ENCODE measurements at places on chromosomes 4 and X.

- DNase-seq = no peak
These were observed 33.8 kb downstream of the THOC2 start for GRCh38 chrX:123698979-123699520.

DNA sequence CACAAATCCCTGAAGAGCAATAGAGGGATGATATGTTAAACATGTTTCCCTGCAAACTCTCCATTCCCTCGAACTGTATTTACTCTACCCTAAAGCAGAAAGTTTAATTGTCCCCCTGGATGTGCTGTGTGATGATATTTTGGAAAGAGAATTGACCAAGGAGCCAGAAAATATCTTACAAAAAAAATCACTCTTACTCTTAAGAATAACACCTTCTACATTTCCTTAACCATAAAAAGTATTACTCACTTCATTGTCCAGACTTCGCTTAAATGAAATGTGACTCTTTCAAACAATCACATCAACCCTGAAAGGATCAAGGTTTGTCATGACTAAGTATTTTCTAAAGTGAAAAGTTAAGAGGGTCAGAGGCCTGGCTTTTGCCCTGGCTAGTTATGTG lies 49.0 kb upstream of the EGFL6 start:
- no peak for DNase-seq

DNA sequence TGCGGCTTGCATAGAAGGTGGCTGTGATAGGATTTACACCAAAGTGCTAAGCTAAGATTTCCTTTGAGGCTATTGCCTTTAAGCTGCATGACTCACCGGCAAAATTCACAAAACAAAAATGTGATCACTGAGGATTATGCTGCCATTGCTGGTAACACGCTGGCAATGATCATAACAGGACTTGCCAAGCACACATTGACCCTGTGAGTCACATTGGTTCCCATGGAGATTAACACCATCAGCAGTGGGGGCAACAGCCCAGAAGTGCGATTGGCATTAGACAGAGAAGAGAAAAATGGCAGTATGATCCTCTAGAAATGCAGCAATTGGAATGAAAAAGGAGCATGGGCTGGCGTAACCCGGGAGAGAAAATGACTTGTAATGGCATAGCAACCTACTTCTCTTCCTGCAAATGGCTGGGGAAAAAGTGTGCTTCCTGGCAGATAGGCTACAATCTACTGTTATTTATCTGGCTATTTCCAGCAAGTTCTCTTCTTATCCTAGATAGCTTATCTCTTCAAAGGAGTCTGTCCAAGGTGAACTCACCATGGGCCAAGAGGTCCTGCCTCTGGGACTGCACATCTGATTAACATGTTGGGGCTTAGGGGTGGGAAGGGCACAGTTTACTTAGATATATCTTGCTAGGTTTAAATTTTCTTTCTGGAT lies 314.2 kb upstream of the IGFBP7 start:
- no peak for DNase-seq

DNA sequence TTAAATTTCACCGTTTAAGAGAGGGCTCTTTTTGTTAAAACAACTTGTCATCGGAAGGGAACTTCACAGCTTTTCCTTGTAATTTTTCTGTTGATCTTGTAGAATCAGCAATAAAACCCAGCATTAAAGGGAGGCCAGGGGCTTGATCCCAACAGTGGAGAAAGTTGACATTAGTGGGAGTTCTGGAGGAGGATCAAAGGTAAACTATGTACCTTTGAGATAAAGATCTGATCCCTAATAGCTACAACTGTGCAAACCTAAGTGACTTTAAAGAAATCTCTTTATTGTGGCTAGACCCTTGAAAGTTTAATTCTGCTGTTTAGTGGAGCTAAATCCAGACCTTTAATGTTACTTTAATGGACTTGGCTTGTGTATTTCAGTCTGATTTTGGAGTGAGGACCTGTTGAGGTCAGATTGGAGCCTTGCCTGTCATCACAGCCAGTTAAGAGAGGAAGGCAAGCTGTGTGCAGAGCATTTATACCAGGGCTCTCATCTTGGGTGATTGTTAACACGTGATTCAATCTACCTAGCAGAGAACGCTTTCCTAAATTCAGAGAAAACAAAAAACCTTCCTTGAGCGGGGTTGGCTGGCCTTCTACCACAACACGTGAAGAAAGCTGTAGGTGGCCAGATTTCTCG lies 1.7 kb downstream of the DOCK11 start:
- DNase-seq = no peak

DNA sequence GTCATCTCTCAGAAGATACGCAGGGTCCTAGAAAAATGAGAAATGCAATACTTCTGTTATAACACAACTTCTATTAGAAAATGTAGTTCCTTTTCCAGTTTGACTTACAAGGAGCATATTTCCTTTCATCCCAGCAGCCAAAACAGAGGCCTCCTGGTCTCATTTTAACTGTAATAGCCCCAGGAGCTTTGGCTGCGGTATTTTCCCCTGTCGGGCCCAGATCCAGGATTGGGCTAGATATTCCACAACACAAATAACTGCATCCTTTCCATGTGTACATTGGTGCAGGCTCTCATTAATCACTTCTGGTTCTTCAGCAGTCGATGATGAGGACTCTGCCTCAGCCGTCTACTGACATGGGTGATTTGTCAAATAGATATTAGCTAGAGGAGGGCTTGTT lies 166.1 kb downstream of the TENM3 start:
- DNase-seq = no peak

DNA sequence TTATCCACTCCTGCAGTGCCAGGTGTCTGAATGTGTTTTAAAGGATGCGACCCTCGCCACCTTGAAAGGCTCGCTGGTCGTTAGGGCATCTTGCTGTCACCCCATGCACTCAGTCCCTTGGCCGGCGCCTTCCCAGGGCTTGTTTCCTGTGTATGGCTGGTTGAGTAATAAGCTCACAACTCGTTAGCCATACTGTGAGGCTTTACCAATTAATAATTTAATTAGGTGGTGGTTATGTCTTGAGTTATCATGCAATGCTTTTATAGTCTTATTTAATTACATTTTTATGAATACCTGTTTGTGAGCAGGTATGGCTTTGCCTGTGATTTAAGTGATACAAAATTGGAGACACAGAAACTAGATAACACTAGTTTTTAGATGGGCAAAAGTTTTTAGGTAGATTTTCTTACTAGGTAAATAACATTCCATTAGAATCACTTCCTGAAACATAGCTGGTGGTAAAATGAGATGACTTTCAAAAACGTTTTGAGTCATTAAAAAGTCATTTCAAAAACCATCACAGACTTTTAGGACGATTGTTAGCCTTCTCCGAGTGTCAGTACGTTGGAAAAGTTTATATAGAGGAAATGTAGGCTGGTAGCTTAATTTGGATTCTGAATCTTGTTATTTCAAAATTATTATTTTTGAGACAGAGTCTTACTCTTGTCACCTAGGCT lies 18.2 kb downstream of the PTTG2 start:
- peak; percentile 28 for DNase-seq

DNA sequence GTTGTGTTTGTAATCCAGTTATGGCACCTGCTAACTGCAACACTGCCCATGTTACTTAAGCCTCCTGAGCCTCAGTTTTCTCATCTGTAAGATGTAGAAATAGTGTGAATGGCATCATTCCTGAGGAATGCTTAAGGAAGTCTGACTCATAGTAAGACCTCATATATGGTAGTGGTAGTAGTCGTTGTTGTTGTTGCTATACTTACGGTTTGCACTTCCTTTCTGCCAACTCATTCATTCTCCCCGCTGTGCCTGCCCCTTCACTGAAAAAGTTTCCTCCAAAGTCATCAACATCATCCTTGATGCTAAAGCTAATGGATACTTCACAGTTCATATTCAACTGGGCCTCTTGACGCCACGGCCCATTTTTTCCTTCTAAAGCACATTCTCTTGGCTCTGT lies 54.2 kb upstream of the SPANXN3 start:
- no peak for DNase-seq

GRCh38 chrX:19912-20571 lies 261.1 kb upstream of the PLCXD1 start:
- DNase-seq = no peak

DNA sequence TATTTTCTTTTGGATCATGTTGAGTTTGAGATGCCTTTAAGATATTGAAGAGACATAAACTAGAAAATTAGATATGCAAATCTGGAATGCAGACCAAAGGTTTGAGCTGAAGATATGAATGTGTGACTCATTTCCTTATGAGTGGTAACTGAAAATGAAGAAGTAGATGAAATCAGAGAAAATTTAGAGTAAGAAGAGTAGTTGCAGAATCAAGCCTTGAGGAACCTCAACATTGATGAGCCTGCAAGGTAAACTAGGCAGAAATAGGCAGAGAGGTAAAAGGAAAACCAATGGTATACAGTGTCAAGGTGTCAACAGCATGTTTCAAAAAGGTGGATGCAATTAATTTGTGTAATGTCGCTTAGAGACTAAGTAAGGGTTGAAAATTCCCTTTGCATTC lies 142.8 kb downstream of the MOSPD2 start:
- no peak for DNase-seq

DNA sequence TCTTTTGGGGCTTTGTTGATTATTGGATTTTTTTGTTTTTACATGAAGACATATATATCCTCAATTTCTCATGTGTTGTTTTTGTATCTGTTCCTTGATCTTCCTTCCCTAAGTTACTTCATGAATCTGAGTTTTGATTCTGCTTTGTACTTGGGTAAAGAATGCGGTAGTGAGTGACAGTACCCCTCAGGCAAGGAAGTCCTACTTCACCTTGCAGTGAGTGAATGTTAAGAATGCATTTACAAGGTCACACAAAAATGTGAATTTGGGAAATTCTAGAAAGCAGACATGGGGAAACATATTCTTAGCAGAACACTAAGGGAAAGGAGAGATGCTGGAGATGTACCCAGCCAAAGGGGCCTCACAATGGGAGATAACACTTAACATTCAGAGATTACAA lies 373.1 kb upstream of the LCORL start:
- no peak for DNase-seq

DNA sequence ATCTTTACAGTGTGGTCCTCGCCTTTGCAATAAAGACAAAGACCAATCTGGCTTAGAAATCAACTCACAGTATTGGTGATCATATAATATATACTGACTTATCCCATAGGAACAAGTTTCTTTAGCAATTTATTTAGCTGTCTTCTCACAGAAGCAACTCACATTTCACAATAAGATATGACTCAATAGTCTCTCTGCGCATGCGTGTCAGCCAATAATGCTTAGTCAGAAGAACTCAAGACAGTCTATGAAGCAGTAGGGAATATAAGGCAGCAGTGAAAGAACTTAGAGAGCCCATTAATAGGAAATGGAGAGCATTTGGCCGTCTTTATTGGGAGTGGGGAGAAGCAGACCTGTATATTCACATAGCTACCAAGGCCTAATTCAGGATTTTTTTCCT lies 216.7 kb downstream of the IL13RA2 start:
- no peak for DNase-seq

- DNase-seq = peak; percentile 76
These were observed 24.8 kb upstream of the TMSB4X start for GRCh38 chrX:12949927-12950656.

GRCh38 chrX:43940816-43941474 lies 32.2 kb downstream of the NDP start:
- no peak for DNase-seq

DNA sequence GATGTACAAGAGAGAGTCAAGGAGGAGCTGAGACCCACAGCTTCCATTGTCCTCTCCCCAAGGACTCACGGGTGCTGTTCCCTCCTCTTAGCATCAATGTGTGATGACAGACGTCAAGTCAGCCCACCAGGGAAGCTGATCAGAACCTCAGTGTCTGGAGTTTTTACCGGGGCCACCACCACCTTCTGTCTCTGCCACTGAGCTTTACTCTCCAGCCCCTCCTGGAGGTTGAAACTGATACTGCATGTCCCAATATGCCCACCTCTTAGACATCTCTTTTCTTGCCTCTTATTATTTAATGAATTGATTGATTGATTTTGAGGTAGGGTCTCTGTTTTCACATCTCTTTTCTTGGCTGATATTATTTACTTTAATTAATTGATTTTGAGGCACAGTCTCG lies 10.3 kb upstream of the AKAP17A start:
- peak; percentile 74 for DNase-seq

- no peak for DNase-seq
These were observed 10.0 kb downstream of the SULT1E1 start for GRCh38 chr4:69849969-69850368.

GRCh38 chrX:23525531-23525930 lies 141.8 kb upstream of the PRDX4 start:
- DNase-seq = no peak

GRCh38 chr4:174192943-174193342 lies 90.5 kb downstream of the FBXO8 start:
- DNase-seq = no peak

DNA sequence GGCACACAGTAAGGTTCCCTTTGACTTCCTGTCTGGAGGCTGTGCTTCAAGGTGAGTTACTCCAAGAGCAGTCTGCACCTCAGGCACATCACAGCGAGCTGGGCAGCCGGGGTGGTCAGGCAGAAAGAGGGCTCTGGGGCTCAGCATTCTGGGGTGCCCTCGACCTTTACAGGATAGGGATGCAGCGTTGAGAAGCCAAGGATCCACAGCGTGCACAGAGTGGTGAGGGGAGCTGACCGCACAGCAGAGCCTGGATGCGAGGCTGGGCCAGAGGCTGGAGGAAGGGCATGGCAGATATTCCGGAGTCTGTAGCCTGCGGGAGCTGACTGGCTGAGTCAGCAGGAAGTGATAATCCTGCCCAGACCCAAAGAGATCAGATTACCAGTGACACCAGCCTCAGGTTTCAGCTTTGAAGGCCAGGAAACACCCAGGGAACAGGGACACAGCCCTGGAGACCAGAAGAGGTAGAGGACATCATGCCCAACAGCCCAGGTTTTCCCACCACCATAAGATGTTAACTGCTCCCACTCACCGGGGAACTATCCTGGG lies 38.4 kb upstream of the PDLIM3 start:
- no peak for DNase-seq

- DNase-seq = no peak
These were observed 44.4 kb downstream of the KIAA0232 start for GRCh38 chr4:6826781-6827508.

- no peak for DNase-seq
These were observed 355.7 kb upstream of the NOCT start for GRCh38 chr4:138659812-138660316.

DNA sequence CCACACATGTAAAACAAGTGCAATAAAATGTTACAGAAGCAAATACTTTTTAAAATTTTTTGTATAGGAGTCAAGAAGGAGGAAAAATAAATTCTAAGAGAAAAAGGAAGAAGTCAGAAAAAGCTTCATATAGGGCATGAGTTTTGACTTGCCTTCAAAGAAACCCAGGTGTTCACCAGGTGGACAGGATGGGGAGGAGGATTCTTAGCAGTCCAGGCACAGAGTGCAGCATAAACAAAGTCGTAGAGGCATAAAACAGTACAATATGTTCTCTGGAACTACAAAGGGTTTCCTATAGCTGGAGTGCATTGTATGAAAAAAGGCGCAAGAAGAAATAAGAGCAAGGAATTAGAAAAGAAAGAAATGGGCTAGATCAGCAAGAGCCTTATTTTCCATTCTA lies 1.9 kb upstream of the SCFD2 start:
- no peak for DNase-seq

All from activated T-cell treated with anti-CD3 and anti-CD28 coated beads for 48 hours (primary cell).